LoVo (cell line): ENCODE measurements at places on chromosomes 5 and 9.

DNA sequence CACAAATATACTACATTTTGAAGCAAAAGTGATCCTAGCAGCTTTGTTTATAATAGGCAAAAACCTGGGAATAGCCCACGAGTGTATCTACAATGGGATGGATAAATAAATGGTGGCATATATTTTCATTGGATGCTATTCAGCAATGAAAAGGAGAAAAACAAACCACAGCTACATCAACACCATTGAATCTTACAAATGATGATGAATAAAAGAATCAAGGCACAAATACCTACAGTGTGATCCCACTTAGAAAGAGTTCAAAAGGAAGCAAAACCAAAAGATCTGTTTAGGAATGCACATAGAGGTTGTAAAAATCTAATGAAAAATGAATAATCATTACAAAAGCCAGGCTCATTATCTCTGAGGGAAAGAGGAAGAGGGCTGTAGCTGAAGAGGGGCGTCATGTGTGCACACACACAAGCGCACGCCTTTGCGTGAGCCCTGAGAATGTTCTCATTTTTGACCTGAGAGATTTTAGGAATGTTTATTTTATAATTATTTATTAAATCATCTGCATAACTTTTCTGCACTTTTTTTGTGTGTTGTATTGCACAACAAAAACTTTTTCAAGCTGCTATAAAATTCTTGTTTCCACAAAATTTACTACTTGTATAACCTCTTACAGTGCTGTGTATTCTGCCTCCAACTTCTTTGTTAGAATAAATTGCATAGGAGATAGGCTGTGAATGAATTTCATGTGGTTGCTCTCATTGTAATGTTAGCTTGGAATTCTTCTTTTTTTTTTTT lies 5.9 kb upstream of the RHOBTB3 start:
- no peak for DNase-seq

GRCh38 chr9:130943777-130944176 lies 4.7 kb upstream of the FIBCD1 start:
- no peak for DNase-seq

DNA sequence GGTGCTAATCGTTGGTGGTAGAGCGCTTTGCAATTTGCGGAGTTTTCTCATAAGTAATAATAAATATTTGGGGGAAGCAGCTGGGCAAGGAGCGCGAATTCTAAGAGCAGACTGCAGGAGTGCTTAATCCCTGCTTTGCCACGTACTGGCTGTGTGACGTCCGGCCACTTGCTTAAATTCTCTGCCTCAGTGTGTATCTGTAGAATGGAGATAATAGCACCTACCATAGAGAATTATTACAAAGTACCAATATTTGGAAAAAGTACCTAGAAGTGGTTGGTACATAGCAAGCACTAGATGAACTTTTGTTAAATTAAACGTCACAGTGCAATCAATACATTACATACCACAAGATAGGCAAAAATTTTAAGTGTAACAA lies 598 bp upstream of the TMED7 start:
- no peak for DNase-seq

DNA sequence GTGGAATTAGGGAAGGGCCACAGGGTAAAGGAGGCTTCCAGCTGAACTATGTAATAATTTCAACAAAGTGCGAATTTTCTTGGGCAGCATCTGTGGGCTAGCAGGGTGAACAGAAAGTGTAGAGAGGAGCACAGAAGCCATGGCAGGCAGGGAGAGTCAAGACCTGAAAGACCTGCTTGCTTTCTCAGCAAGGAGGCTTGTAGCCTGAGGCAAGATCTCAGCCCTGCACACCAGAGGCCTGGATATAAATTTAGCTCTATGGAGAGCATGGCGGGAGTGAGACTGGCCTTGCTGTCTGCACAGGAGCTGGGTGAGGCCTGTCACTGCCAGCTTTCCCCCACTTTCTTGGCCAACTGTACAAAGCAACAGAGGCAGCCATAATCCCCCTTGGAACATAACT lies 32.1 kb upstream of the SH3TC2 start:
- DNase-seq: no peak

- no peak for DNase-seq
Measured at GRCh38 chr5:109406719-109407118, 3.1 kb downstream of the PJA2 start.

- DNase-seq: no peak
Measured at GRCh38 chr5:7784683-7785380, 66.1 kb downstream of the CFAP90 start.

GRCh38 chr5:94544031-94544650 lies 74.3 kb downstream of the KIAA0825 start:
- no peak for DNase-seq

GRCh38 chr5:98455665-98456064 lies 317.8 kb upstream of the RGMB start:
- DNase-seq: no peak

DNA sequence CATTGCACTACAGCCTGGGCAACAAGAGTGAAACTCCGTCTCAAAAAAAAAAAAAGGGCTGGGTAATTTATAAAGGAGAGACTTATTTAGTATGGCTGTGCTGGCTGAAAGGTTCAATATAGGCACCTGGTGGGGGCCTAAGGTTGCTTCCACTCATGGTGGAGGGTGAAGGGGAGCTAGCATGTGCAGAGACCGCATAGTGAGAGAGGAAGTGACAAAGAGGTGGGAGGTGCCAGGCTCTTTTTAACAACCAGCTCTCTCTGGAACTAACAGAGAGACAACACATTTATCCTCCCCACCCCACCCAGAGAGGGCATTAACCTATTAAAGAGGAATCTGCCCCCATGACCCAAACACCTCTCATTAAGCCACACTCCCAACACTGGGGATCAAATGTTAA lies 28.9 kb upstream of the SERINC5 start:
- DNase-seq: no peak

DNA sequence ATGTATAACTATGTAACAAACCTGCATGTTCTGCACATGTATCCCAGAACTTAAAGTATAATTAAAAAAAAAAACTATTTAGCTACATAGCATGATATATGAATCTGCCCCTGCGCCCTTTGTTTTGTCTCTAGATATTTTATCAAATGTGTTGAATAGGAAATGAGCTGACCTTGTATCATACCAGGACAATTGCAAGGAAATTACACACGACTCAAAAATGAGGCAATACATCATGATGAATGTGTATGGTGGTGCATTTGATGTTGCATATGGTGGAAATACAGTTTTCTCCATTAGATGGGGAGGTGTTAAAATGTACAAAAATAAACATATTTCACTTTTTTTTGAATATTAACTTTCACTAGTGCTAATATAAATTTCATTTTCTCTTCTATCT lies 28.6 kb upstream of the CEP78 start:
- DNase-seq: no peak

DNA sequence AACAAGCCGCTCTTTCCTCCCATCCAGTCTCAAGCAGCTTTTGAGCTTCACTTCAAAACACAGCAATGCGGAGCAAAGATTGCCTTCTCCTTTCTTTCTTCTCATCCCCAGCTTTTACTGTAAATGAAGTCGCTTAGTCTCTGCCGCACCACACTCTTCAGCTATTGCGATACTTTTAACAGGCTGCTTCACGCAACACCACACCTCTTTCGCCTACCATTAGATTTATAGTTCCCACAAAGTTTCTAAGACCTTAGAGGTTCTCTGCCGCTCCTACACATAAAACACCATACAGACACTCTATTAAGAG lies 711 bp downstream of the PGGT1B start:
- no peak for DNase-seq

DNA sequence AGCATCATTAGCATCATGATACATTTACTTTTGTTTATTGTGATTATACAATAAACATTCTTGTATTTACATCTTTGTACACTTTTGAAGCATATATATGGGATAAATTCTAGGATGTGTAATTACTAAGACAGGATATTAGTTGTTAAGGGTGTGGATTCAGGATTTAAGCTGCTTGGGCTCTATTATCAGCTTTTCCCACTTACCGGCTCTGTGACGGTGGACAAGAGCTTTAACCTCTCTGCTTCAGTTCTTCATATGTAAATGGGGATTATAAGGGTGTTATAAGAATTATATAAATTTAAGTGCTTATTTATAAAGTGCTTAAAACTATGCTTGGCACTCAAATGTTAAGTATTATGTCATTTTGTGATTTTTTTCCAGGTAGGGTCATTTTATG lies 131.1 kb downstream of the FER start:
- DNase-seq: no peak

DNA sequence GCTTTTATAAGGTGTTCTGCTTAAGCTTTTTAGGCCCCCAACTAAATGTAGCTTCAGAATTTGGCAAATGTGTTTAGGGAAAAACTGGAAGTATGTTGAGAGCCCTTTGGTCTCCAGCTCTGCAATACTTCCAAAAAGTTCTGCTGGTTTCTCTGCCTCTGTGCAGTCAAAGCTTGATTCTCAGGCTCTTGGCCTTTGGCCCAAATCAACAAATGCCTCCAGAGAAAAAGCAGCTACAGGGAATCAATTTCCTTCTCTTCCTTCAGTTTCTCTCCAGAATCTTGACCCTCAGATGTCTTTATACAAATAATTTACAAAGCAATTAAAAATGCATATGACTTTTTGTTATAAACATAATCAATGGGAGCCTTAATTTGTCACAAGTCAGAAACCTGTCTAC lies 235.7 kb downstream of the COMMD10 start:
- DNase-seq: no peak

DNA sequence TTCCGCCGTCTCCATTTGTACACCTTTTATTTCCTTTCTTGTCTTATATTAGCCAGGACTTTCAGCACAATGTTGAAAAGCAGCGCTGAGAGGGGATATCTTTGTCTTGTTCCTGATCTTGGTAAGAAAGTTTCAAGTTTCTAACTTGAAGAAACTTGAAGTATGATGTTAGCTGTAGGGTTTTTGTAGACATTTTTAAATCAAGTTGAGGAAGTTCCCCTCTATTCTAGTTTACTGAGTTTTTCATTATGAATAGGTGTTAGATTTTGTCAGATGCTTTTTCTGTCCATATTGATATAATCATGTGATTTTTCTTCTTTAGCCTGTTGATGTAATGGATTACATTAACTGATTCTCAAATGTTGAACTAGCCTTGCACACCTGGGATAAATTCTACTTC lies 425.7 kb downstream of the PIK3R1 start:
- no peak for DNase-seq

DNA sequence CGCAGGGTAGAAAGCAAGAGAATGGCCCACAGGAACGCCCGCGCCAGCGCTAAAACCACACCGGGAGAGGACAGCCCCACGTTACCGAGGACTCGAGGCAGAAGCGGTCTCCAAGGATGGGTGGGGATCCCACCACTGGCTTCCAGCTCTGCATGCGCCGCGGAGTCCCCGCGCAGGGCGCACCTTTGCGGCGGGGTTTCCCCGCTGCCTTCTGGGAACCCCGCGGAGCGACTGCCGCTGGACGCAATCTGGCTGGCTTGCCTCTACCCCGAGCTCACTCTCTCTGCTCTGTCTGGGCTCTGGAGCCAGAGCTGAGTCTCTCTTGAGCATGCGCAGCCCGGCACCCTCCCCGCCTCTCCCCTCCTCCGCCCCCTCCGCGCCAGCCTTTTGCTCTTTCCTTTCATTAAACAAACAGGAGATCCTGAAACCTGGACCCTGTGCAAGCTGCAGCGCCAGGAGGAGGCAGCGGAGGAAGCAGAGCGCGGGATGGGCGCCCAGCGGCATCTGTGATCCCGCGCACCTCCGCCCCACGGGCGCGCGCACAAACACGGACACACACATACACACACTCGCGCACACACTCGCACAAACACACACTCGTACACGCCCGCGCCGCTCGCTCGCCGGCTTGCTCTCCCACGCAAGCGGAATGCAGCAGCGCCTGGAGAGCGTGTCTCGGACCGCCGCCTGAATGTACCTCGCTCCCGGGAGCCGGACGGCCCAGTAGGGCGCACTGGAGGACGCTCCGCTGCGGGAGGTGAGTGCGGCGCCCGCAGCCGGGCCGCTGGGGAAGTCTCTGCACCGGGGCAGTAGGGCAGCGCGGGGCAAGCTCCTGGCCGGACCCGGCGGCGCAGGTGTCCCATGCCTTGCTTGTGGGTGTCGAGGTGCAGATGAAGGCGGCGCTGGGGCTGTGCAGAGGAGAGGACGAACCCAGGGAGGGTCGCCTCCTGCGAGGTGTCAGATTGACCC lies at the start of gene PLPPR1:
TSS of gene PLPPR1 (plus strand) at position 382 of the 969 bp plus-strand sequence.
- DNase-seq: no peak

GRCh38 chr5:150671509-150672236 lies 10.6 kb downstream of the MYOZ3 start:
- no peak for DNase-seq

DNA sequence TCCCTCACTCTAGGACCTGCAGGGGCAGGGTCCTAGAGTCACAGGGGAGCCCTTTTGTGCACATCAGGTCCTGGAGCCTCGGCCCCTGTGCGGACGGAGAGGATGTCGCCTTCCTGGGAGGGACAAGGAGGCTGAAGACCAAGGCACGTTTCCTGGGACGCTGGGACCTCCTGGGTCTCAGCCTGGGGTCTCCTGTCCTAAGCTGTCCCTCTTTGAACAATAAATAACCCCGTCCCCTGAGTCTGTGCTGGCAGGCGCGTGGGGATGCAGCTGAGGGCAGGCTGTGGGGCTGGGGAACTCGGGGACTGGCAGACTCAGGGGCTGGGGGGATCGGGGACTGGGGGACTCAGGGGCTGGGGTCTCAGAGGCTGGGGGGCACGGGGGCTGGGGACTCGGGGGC lies 31.1 kb downstream of the PAEP start:
- no peak for DNase-seq

DNA sequence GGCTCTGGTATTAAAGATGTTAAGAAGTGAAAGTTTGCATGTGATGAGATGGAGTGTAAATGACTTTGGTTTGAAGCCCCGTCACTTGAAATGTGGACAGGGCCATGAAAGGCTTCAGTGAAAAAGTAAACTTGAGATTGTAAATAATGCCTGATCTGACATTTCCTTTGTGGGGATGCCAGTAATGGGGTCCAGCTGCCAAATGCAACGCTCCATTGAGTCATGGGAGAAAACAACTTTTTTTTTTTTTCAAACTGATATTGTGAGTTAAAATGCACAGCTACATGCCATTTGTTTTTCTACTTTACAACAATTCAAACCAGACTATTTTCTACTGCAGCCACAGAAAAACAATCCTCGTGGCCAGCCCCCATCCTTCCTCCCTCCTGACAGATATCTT lies 327.0 kb upstream of the TNC start:
- DNase-seq: no peak

DNA sequence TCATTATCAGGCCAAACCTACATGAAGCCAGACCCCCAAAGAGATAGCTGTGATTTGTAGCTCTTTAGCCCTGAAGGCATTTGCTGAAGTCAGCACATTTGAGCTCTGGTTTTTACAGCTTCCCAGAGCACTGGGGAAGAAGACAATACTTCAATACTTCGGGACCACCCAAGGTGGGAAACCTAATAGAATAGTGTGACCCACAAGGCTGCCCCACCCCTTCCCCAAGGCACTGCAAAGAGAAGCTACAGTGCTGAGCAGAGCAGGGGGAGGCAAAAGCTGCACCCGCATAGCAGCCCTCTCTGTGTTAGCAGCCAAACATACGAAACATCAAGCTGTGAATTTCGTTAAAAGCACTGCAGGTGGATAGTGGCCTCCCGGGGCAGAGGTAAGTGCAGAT lies 87.3 kb downstream of the HSD17B3 start:
- no peak for DNase-seq
